ENCODE measurements at places on chromosomes 13 and 19. TPM values are rescaled to one million over a fixed set of nuclear protein-coding genes. Genes with fewer than 3 reads are reported as not detected.

The NANOS3 gene
- not detected for polyA plus RNA-seq

The SYCN gene
- not detected for polyA plus RNA-seq

The CACNG7 gene
- polyA plus RNA-seq: not detected

DNA sequence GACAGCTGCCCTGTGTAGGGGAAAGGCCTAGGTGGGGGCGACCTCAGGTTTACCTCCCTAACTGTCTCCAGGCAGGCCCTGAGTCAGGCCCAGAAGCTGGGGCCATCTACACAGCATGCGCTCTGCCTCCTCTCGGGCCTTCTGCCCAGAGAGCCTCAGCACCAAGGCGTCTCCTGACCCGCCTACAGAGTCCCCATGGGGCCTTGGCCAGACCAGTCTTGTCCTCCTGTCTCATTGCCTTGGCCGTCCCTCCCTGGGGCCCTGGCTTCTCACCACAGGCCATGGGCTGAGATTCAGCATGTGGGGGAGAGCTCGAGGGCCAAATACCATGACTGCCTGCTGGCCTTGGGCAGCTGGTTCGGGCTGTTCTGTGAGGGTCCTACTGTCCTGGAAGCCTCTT lies 59.0 kb downstream of the SMARCA4 start:
- no peak for DNase-seq

GRCh38 chr13:98348466-98349200 lies 171.6 kb upstream of the RNF113B start:
- DNase-seq: no peak

- no peak for DNase-seq
These were observed 29.6 kb downstream of the VWA8 start for GRCh38 chr13:41931337-41931736.

DNA sequence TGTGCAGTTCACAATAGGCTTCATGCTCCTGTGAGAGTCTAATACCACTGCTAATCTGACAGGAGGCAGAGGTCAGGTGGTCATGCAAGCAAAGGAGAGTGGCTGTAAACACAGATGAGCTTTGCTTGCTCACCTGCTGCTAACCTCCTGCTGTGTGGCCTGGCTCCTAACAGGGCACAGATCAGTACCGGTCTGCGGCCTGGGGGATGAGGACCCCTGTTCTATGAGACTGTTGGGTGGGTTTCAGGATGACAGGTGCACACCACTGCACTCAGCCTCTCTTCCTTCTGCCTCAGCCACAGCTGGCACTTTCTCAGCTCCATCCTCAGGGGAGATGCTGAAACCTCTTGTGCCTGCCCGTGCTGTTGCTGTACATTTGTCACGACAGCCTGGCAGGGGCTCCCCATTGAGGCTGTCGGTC lies 9.7 kb downstream of the CLEC4G start:
- DNase-seq: no peak

DNA sequence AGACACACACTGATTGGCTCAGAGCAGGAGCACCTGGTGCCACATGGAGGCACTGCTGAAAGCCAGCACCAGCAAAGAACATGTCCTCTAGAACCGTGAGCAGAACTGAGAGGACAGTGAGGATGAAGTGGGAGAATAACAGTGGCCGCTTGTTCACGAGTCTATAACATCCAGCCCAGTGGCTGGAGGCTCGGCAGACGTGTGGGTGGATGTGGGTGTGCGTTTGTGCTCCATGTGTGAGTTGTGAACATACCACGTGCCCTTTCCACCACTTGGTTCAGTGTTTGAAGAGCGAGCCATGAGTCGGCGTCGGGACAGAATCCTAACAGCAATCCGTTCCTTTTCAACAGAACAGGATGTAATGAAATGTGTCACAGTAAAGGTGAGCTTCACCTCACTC lies 113.0 kb downstream of the SOX1 start:
- no peak for DNase-seq

- no peak for DNase-seq
These were observed 23.5 kb downstream of the COL4A2 start for GRCh38 chr13:110330491-110331011.
